MCF 10A (cell line): ENCODE measurements at places on chromosomes 13 and 19. TPM values are rescaled to one million over a fixed set of nuclear protein-coding genes. Genes with fewer than 3 reads are reported as not detected.

Gene ONECUT3
- 0.02 TPM in 1 of 2 replicates, not detected in the other for total RNA-seq

GRCh38 chr13:50731400-50731799, 112.1 kb downstream of the DLEU7 start:
- peaks cover 21% of the 10 kb centered on the region for H3K4me1 ChIP-seq
- peak overlapping the region; percentile 38 for H3K4me3 ChIP-seq
- peaks cover 5% of the 10 kb centered on the region for H3K36me3 ChIP-seq
- H3K27me3 ChIP-seq = no peaks in the 10 kb centered on the region
- H3K27ac ChIP-seq = peak overlapping the region; percentile 96

- no peaks in the 10 kb centered on the region for H3K4me1 ChIP-seq
- H3K36me3 ChIP-seq = peaks cover 22% of the 10 kb centered on the region
- H3K27ac ChIP-seq = no peak overlapping the region
- no peaks in the 10 kb centered on the region for H3K27me3 ChIP-seq
These were observed 9.1 kb upstream of the BCAM start for GRCh38 chr19:44799627-44800346.

Gene LILRB1
- not detected in 2 replicates for total RNA-seq

- DNase-seq = no peak
- H3K4me1 ChIP-seq = no peaks in the 10 kb centered on the region
- no peaks in the 10 kb centered on the region for H3K27me3 ChIP-seq
- H3K27ac ChIP-seq = no peak overlapping the region
These were observed 268.7 kb downstream of the DCT start for GRCh38 chr13:94210816-94211215.

GRCh38 chr13:43879755-43880181, at the start of gene LACC1:
LACC1 (plus strand) TSS chr13:43879904; CDS start chr13:43880986, 1,082 bp downstream.
- H3K27ac ChIP-seq = peak within 1 kb of the TSS; percentile 98
- DNase-seq = no peak
- peaks cover 15% of the 10 kb centered on the region for H3K36me3 ChIP-seq
- H3K4me1 ChIP-seq = peaks cover 23% of the 10 kb centered on the region

DNA sequence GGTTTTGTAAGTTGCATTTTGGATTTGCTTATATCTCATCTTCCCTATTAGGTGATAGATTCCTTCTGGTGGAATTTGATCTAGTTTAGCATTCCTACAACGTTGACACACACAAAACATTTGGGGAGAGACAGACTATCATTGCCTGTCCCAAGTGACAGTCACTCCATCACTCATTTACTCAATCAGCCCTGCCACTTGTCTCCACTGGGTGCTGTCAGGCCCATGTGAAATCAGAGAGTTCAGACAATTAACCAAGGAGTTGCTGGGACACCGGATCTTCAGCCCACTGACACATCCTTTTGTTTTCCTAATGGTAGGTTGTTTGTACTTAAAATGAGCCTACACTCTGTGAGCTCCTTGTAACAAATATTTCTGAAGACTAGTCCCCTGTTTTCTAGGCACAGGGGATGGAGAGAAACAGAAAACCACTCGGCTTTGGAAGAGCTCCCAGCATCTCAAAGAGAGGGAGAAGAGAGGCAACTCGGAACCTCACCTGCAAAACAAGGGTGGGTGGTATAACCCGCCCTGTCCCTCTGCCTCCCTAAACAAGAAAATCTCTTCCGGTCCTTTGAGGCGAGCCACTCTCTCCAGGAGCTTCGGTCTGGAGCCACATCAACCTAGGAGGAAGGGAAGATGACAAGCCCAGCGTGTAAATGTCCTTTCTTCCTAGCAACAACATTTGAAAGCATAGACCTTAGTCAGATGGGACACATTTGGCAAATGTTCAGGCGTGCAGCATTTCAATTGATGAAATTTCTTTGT, 440.9 kb upstream of the KLF12 start:
- H3K27ac ChIP-seq = no peak overlapping the region
- no peaks in the 10 kb centered on the region for H3K36me3 ChIP-seq
- DNase-seq = no peak
- H3K4me3 ChIP-seq = peak overlapping the region; percentile 56
- H3K27me3 ChIP-seq = no peaks in the 10 kb centered on the region
